Endothelial cell (in vitro differentiated cells): ENCODE measurements at places on chromosomes 11 and 22.

DNA sequence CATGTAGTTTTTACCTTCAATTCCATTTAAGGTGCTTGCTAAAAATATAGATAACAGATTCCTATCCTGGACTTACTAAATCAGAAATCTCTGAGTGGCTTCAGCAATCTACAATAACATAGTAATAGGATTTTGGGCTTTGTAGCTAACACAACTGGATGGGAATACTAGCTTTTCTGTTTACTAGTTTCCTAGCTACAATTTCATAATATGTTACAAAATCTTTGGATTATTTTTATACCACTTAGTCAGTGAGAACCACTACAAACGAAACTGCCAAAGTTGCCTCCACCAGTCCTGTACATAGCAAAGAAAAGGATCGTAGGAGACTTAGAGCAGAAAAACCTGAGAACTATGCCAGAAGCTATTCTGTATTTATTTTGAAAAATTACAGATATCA is 87.7 kb upstream of the ANO3 start:
- DNase-seq, result no peak

GRCh38 chr22:46764140-46764680 is 1.8 kb downstream of the TBC1D22A start:
- DNase-seq, result no peak

GRCh38 chr11:64441127-64441526 is 82.2 kb downstream of the RPS6KA4 start:
- no peak for DNase-seq

GRCh38 chr11:66068154-66068821 is 1.8 kb upstream of the PACS1 start:
- DNase-seq, result peak; percentile 87

DNA sequence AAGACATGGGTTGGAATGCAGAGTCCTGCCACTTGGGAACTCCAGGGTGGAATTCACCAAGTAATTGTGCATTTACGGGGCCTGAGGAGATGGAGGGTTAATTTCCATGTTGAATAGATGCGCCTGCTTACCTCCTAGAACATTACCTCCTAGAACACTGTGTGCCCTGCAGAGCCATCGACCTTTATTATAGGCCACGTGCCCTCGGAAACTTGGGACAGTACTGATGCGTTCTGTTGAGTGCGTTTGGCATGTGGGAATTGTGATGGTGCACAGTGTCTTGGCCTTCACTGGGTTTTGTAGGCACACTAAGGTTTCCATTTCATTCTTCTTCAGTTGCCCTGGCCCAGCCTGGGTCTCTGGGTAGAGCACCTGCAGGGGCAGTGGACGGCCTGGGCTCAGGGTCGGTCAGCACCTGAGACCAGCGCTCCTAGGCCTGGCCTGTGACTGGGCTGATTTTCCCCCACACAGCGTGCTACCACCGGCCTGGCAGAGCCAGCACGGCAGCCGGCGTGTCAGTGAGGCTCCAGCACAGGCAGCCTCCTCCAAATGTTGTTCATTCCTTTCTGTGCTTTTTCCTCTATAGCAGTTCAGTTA is 12.7 kb downstream of the TRMU start:
- no peak for DNase-seq

DNA sequence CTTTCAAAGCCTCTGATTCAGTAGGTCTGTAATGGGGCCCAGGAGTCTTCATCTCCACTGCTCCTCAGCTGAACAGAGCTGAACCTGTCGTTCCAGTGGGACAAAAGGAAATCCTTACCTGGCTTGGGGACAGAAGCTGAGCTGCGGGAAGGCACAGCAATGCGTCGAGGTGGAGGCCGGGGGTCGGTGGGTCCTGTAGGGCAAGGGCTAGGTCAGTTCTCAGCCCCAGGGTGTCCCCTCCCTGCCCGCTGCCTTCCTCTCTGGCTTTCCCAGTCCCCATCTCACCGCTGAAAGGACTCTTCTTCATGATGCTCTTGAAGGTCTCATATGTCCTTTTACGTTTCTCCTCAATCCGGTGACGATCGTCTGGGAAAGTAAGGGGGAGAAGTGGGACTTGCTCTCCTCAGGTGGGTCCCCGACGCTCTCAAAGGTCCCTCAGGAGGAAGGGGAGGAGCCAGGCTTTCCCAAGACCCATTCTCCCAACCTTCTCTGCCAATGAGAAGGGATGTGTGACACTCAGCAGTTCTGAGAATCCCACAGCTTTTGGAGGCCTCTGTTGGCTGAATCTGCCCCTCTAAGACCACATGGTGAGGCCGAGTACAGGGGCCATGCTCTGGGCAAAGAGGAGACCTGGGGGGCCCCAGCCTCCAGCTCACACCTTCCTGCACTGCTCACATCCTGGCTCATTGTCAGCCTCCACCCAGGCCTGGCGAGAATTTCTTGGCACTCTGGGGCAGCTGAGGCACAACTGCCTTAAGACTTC is 7.0 kb downstream of the RELA start:
- no peak for DNase-seq

DNA sequence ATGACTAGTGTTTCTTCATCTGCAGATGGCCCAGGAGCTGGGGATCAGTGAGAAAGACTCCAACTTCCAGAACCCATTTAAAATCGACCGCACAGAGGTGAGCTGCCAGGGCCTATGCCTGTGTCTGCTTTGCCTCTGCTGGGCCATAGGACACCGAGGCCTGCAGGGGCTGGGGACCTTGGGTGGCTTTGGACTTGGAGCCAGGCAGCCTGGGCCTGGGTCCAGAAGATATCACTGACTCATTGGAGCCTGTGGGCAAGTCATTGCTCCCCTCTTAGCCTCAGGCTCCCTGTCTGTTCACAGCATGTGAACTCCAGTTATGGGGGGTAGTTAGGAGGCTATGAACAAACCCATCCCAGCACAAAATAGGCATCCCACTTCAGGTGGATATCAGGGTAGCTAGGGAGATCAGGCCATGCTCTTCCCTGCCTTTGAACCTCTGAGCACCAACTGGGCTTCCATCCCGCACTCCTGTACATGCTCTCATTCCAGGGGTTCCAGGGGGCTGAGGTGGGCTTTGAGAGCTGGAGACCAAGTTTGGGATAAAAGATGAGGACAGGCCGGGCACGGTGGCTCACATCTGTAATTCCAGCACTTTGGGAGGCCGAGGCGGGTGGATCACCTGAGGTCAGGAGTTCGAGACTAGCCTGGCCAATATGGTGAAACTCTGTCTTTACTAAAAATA is 13.4 kb downstream of the CCDC134 start:
- DNase-seq, result no peak

- DNase-seq, result no peak
Observed at GRCh38 chr11:117836077-117836960, 11.8 kb upstream of the FXYD2 start.

- no peak for DNase-seq
Observed at GRCh38 chr11:76558473-76558872, 112.1 kb downstream of the LRRC32 start.

DNA sequence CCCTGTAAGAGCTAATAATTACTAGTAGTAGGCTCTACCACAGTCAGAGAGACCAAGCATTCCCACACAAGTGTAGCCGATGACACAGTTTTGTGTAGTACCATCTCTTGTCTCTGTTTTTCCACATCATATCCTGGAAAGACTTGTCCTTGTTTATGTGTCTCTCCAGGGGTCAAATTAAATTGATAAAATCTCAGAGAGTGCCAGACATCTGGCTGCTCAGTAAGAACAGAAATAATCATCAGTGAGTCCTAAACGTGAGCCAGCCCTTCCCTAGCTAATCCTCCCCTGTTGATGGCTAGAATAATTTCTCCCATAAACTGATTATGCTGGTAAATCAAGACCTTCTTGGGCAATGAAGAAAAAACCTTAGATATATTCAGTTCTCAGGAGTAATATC is 111.4 kb upstream of the GRAMD1B start:
- DNase-seq, result no peak

GRCh38 chr22:40399621-40400020 is 29.2 kb downstream of the SGSM3 start:
- no peak for DNase-seq

- DNase-seq, result no peak
Observed at GRCh38 chr11:118304568-118305248, at the start of gene CD3E. Gene CD3E (plus strand): TSS chr11:118304730. CDS start chr11:118304953, 223 bp downstream.

DNA sequence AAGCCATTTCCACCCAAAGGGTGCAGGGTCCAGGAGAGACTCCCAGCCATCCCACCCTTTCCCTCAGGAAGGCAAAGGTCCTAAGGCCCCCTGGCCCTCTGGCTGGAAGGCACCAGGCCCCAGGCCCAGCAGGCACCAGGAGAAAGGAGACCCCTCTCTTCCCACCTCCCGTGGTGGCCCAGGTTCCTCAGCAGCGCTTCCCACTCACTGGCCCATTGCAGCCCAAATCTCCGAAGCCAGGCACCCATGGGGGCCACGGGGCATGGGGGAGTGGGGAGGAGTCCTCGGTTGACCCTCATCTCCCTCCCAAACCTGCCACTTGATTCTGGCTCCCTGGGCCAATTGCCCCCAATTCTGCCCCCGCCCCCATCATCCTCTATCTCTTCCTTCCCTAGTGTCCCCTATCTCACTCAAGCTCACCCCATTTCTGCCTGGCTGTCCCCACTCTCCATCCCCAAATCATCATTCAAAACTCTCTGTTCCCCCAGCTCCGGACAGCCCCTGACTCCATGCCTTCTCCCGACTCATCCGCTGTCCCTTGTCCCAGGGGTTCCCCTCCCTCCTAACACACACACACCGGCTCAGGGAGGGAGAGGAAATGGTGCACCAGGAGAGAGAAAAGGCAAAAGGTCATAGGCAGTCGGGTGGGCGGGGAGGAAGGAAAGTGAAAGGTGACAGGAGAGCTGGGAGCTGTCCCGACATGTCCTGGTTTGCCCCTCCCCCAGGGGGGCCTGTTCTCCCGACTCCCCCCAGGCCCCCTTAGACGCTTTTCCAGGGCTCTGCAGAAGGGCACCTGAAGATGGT is 1.2 kb downstream of the LIF start:
- no peak for DNase-seq

GRCh38 chr11:72735495-72736027 is 16.6 kb downstream of the ARAP1 start:
- peak; percentile 24 for DNase-seq

- DNase-seq, result no peak
Observed at GRCh38 chr11:44885065-44885810, 65.4 kb downstream of the TP53I11 start.

DNA sequence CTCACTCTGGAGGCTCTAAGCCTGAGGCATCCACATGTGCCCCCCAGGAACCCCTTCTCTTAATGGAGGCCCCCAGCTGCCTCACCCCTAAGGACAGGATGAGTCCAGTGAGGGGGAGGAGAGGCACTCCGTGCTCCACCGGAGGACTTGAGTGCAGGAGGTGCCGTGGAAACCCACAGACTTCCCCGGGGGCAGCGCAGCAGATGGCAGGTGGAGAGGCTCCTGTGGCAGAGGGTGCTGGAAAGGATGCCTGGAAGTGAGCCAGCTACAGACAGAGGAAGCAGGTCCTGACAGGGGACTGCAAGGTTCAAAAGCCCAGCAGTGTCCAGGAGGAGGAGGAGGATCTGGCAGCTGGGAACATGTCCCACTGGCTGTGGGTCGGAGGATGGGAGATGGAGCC is 1384.0 kb downstream of the TBC1D22A start:
- DNase-seq, result no peak

GRCh38 chr22:23392420-23393121 is 187.5 kb downstream of the IGLL1 start:
- no peak for DNase-seq

DNA sequence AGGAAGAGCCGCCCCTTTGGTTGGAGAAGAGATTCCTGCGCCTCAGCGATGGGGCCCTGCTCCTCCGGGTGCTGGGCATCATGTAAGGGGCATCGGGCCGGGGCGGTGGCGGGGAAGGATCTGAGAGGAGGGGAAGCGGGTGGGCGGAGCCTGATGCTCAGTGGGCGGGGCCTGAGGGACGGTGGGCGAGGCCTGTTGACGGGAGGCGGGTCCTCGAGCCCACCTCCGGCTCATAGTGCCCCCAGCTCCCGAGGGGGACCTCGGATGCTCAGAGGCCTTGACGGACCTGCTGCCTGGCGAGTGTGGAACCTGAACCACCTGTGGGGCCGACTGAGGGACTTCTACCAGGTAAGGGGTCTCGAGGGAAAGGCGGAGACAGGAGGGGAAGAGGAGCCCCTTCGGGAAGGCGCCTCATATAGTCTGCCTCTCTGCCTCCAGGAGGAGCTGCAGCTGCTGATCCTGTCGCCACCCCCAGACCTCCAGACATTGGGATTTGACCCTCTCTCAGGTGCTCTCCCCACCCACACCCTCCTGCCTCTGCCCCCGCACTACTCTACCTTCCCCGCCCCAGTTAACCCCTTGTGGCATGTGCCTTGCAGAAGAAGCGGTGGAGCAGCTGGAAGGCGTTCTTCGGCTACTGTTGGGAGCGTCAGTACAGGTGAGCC is 799 bp downstream of the CCDC88B start:
- peak; percentile 69 for DNase-seq

- DNase-seq, result peak; percentile 73
Observed at GRCh38 chr11:16945671-16946469, 68.3 kb downstream of the PLEKHA7 start.

- DNase-seq, result no peak
Observed at GRCh38 chr11:10381736-10382135, 73.3 kb upstream of the AMPD3 start.

- peak; percentile 47 for DNase-seq
Observed at GRCh38 chr11:95229993-95230809, 801 bp downstream of the SESN3 start.

DNA sequence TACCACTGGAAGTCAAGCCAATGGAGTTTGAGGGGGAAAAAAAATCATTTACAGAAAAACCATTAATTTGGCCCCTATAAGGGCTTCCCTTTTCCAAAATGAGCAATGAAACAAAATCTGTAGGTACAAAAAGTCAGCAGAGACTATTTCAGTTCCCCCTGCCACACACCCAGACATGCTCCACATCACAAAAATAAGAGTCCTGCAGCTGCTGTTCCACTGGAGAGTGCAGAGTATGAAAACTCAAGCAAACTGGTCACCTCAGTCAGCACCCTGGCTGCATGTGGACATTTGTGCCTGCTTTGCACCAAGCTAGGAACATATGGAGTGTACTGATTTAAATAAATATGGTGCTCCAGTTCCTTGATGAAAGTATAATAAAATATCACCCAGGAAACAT is 15.1 kb downstream of the POU2AF1 start:
- no peak for DNase-seq

DNA sequence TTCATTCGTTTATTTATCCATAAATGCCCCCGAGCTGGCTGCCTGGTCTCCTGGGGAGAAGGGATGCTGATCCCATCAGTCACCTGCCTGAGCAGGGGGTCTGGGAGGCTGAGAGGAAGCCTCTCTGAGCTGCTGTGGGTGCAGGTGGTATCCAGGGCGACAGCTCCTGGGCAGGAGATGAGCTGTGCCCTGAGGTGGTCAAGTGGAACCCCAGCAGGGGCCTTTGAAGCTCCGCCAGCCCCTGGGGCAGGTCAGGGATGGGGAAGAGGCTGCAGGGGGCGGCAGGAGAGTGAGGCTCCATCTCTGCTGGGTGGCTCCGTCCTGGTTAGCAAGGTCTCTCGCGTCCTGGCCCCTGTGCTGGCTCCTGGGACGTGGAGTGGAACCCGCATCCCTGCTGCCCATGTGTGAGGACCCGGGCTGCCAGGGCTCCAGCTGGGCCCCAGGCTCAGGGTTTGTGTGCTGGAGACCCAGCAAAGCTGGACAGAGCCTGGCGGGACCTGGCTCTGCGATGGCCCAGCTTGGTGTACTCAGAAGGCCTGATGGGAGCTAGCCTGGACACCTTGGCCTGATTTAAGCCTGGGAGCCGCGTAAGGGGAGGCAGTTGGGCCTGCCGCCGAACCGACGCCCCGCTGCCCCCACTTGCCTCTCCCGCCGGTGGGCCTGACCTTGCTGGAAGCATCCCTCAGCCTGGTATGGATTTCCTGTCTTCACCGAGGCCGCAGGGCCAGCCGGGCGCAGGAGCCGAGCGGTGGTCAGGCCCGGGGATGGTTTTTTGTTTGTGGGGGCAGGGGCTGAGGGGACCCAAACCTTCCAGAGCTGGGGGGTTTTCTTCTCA is 44.5 kb downstream of the RTN4R start:
- DNase-seq, result no peak
